ENCODE measurements at places on chromosomes 3 and 15.
A peak's percentile ranks its signal among the peaks of the same experiment; 100 is the strongest.

GRCh38 chr3:29677421-29677820, 396.6 kb downstream of the RBMS3 start:
- no peak for DNase-seq

GRCh38 chr3:191775451-191776233, 314.7 kb downstream of the PYDC2 start:
- peak; percentile 96 for DNase-seq

DNA sequence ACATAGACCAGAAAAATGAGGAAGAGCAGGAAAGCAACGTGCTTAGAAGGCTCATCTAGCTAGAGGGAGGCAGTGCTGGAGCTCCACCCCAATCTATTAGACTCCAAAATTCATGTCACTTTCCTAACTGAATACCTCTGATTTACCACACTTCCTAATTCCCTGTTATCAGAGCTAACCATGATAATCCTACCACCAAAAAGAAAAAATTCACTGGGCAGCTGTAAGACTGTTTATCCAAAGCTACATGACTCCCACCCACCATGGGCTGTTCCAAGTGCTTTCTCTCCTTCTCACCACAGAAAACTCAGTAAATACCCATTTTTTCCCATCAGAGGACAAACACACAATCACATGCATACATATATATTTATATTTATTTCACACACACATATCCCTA, 479.5 kb upstream of the WNT5A start:
- no peak for DNase-seq

DNA sequence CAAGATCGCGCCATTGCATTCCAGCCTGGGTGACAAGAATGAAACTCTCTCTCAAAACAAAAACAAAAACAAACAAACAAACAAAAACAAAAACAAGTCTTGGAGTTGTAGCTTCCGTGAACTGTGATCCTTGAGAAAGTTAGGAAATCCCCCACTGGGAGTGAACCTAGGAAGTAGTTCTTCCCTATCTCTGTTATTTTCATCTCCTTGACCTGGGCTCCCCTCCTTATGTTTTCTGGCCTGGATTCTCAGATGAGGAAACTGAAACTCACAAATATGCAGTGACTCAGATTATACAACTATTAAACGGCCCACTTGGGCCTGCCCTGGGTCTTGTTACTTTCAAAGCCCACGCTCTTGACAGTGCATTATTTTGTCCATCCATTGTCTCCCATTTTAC, 29.7 kb downstream of the SAXO2 start:
- DNase-seq = peak; percentile 31

DNA sequence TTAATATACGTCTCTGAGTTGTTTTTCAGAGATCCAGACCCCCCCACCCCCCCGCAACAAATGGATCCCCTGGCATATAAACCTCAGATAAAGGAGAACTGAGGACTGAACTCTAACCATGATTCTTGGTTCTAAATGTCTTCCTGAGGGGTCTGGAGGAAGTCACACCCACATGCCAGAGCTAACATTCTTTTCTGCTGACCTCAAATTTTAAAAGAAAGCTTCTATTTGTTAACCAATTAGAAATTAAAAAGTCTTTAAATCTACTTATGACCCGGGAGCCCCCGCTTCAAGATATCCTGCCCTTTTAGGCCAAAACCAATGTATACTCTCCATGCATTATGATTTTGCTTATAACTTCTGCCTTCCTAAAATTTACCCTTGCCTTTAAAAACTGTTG, 188.3 kb downstream of the ECT2 start:
- DNase-seq = no peak

DNA sequence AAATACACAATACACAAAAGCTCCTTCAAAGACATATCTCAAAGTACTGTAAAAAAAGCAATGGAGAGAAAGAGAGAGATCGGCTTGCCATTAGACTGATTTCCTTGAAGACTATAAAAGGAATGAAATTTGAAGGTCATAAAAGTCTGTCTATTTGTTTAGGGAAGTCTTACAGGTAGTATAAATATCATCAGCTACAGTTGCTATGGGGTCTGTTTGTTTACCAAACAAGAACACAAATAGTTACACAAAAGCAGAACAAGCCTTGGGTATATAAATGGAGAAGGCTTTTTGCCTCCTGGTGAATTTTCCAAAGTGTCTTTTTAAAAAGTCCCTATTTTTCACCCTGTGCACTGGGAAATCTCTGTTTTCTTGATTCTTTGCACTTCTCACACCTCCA, 552.3 kb downstream of the FOXP1 start:
- DNase-seq = no peak

DNA sequence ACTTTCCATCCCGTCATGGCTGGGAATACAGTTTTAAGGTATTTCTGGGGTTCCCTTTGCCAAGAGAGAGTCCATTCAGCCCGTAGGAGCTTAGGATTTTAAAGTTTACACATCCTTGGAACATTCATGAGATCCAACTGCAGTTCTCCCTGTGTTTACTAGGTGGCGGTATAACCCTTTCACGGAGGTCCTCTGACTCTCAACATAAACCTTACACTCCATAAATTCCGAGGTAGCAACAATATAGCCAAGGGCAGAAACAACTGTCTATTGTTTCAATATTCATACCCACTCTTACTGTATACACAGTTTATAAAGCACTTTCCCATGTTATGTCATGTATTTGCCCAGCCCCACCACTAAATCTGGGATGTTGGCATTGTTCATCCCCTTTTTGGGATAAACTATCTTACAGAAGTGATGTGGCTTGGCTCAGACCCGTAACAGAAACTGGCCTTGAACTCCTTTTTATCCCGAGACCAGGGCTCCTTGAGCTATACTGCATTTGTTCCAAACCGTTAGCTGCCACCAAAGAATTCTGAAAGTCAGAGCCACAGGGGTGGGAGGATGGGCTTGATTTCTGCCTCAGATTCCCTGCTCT, 69.2 kb upstream of the COL6A5 start:
- peak; percentile 45 for DNase-seq

DNA sequence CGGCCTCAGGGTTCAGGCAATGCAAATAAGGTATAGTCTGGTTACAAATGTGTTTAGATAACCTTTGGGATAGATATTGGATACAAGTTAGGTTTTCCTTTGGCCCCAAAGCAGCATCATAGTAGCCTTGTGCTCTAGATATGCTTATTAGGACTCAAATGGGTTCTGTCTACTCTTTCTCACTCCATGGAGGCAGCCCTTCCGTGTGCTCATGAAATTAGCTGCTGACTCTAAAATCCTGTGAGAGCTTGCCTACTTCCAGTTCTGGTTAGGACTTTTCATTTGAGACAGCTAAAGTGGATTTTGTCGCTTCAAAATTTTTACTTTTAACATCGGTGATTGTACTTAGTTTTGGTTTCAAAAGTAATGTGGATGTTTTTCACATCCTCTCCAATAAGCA, 1.6 kb downstream of the CDV3 start:
- no peak for DNase-seq

DNA sequence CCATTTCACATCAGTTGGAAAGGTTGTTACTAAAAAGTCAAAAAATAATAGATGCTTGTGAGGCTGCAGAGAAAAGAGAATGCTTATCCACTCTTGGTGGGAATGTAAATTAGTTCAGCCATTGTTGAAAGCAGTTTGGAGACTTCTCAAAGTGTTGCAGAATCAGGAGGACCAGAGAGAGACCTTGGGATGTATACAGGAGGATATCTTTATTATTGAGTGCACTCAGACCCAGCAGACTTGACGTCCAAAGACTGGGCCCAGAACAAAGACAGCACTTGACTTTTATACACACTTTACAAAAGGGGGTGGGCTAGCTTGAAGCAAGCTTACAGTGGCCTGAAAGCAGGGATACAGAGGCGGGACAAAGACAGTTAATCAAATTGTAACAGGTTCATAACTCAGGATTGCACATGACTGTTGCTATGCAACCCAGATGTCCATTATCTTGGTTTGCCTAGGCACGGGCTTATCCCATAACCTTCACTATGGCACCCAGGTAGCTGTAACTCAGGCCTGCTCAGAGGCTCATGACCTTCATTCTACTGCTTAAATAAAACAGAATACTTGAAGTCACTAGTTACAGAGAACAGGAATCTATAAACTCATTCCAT, 127.7 kb downstream of the SPATA16 start:
- DNase-seq = no peak

- DNase-seq = no peak
These were observed 470.9 kb downstream of the LPP start for GRCh38 chr3:188624828-188625227.

DNA sequence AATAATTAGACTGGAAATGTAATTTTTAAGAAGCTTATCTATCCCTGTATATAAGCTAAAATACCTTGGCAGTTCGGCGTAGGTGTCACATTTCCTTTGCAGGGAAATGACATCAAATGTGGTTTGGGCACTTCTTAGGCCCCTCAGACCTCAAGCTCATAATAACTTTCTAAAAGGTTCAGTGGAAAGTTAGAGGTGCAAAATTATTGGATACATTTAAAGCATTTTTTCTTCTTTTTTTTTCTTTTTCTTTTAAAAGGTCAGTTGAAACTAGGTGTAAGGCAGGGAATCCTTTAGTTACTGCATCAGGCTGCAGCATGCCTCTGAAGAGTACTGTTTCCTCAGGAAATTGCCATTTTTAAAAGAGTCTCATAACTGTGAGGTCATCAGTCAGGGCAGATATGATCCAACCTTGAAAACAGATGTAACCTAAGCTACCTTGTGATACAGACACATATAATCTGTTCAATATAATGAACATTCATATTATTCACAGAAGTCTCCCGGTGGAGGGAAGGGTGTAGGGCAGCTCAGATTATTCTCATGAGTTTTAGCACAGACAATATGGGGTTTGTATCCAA, 4.8 kb downstream of the SACM1L start:
- no peak for DNase-seq

GRCh38 chr3:169082634-169083033, 580.9 kb downstream of the MECOM start:
- no peak for DNase-seq

DNA sequence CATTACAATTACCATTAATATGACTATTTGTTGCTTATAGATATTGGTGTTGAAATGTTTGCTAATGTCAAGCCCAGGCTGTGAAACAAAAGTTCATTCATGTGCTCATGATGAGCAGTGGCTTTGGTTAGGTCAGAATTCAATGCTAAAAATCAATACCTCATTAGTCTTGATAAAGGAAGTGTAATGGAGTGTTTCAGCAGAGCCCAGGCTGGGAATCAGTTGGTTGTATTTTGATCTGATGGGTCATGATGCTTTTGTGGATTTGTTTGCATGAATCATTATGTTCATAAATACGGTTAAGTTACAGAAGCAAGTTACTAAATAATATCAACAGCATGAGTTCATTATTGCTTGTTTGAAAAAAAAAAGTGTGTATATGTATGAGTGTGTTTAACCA, 13.6 kb upstream of the ZNF774 start:
- no peak for DNase-seq

- no peak for DNase-seq
These were observed 42.2 kb upstream of the PLCL2 start for GRCh38 chr3:16842272-16843270.

DNA sequence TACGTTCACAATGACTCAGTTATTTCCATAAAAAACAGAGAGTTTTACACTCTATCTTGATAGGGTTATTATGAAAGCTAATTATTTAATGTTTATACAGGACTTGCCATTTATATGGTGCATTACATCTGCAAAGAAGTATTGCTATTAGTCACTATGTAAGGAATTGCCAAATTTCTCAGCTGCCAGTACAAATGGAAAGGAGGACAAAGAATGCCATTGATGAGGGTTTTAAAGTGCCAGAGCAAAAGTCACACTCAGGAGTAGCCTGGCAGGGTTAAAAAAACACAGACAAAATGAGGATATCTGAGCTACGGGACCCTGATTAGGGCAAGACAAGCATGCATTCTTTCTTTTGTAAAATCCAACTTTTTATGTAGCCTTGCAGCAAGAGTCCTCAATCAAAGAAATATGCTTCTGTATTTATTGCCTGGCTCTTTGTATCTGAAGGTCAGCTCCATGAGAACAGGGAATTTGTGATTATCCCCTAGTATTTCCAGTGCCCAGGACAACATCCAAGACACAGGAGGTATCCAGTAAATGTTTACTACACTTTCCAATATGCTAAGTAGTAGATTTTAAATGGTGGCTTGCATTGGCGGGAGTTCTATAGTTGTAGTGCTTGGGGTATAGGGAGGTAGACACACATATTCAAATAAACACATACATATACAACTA, 1013.6 kb downstream of the ROBO1 start:
- DNase-seq = peak; percentile 47

DNA sequence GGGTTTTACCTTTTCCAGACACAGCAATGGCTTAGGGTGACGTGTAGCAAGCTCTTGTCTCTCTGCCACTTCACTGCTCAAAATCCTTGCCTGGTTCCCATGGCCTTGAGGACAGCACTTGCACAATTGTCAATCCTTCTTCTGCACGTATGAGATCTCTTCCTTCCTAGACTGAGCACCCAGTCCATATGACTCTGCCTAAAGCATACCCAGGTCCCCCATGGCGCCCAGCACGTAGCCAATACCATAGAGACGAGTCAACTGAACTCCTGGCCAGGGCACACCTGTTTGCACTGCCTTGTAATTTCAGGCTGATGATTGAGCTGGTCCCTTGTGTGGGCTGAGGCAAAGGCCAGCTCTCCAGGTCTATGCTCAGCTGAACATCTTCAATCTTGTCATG, 23.3 kb downstream of the SCN5A start:
- DNase-seq = no peak

DNA sequence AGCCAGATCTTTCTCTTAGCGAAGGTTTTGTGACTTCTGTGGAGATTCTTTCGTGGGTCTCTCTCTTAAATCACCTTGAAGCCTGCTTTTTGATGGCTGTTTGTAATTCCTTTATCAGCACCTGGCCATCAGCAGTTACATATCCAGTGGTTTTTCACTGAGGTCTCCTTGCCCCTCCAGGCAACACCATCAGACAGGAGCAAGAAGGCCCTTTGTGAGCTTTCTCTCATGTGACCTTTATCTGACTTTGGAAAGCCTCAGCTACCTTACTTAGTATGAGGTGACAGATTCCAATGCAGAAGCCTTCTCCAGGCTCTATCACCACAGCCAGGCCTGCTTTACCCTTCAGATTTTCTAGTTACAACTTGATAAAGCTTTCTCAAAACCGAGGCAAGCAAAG, 30.0 kb upstream of the P3H2 start:
- no peak for DNase-seq

DNA sequence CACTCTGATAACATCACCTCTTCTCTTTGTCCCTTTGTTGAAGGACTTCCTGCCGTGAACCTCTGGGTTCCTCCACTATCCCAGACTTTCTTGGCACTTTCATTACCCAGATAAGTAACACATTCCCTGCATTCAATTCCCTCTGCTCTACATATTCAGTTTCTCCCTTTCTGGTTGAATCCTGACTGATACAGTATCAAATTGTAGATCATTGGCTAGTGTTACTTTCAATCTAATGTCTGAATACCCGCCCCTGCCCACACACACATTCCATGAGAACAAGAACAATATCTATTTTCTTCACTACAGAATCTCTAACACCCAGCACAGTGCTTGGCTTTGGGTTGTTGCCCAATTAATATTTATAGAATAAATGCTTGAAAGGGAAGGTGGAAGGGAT, 163.5 kb downstream of the ABHD5 start:
- DNase-seq = no peak

GRCh38 chr15:76181705-76182107, 121.9 kb downstream of the TMEM266 start:
- no peak for DNase-seq

- no peak for DNase-seq
These were observed 21.4 kb upstream of the CCR9 start for GRCh38 chr3:45864760-45865519.

- DNase-seq = no peak
These were observed 479 bp downstream of the LRRC2 start for GRCh38 chr3:46565607-46566039.
